ENCODE measurements at places on chromosomes 3 and 15.

DNA sequence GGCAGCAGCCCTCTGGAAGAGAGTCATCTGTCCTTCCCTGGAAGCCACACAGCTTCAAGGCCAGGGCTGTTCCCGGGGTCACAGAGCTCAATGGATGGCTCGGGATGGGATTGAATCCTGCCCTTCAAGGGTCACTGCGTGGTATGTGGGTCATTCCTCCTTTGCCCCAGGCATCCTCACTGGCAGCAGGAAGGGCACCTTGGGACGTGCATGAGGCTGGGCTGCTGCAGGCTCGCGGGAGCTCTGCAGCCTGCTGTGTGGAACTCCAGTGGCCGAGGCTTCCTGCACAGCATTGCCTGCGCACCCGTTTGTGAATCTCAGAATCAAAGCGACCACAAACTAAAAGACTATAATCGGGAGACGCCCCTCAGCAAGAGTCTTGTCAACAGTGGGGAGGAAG lies 60.7 kb downstream of the PCSK6 start:
- DNase-seq: no peak

DNA sequence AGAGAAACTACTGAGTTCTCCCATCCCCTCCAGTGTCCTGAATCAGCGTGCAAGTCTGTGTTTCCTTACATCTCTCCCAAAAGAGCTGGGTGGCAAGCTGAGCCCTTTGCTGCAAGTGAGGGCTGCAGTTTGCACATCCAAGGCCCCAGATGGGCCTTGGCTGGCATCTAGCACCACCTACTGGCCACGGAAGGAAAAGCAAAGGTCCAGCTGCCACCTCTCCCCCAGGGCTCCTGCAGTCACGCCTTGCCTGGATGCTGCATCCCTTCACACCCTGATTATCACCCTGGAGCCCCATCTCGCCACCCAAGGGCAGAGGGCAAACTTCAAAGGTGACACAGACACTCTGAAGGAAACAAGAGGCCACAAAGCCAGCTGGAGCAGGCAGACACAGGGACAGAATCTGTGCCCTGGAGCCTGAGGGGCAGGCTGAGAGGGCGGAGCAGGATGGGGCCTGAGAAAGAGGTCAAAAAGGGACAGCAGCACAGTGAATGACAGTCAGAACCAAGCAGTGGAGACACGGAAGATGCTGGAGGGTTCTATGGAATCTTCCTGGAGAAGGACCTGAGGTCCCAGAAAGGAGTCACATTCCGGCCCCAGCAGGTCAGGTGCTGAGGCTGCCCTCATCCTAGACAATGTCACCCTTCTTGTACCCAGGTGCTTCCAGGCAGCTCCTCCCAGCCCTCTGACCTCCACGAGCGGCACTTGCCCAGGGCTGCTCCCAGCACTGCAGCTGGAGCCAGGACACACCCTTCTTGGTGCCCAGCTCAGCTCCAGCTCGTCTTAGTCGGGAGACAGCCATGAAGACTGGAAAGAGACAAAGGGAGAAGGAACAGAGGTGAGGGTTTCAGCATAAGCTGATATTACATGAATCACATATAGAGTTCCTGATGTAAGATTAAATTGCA lies 18.3 kb upstream of the NTRK3 start:
- peak; percentile 38 for DNase-seq

DNA sequence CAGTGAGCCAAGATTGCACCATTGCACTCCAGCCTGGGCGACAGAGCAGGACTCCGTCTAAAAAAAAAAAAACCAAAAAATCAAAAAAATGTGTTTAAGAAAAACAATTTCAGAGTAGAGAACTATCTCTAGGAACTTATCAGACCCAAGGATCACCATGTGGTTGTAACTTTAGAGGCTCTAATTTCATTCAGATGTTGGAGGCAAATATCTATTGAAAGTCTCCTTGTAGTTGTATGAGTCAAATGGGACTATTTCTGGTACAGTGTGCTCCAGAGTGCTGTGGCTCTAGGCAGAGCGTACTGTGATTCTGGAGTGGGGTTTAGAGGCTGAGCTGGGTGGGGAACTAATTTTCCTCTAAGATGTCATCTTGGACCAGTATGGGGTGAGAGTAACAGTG lies 398.7 kb downstream of the SHQ1 start:
- no peak for DNase-seq

DNA sequence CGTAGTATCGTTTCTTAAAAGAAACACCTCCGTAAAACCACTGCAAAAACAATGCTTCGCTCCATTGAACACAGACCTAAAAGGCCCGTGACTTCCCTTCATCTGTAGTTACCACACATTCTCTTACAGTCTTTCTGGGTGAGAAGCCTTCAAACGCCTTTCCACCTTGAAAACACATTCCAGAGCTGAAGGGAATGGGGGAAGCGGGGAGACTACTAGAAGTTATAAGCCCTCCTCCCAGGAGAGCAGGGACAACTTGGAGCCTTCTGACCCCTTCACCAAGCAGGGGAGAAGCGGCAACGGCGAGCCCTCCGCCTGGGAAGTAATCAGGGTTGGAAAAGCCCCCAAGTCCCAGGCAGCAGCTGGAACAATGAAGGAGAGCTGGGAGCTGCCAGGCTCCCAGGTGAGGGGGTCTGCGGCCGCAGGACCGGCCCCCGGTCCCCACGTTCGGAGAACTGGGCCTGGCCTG lies 461 bp downstream of the SECISBP2L start:
- DNase-seq: peak; percentile 10

DNA sequence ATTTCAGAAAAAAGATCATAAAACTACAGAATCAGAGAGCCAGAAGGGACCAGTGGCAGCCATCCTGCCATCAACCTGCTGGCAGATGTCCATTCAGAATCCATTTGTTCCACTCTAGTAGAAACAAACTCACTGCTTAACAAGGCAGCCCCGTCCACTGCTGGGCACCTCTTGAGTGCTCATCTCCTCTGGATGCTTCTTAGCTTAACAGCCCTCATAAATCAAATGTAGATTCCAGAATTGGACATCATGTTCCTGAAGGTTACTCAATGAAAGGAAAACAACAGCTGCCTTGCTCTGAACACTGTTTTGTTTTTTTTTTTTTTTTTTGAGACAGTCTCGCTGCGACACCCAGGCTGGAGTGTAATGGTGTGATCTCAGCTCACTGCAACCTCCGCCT lies 37.3 kb downstream of the ABCC5 start:
- DNase-seq: no peak

DNA sequence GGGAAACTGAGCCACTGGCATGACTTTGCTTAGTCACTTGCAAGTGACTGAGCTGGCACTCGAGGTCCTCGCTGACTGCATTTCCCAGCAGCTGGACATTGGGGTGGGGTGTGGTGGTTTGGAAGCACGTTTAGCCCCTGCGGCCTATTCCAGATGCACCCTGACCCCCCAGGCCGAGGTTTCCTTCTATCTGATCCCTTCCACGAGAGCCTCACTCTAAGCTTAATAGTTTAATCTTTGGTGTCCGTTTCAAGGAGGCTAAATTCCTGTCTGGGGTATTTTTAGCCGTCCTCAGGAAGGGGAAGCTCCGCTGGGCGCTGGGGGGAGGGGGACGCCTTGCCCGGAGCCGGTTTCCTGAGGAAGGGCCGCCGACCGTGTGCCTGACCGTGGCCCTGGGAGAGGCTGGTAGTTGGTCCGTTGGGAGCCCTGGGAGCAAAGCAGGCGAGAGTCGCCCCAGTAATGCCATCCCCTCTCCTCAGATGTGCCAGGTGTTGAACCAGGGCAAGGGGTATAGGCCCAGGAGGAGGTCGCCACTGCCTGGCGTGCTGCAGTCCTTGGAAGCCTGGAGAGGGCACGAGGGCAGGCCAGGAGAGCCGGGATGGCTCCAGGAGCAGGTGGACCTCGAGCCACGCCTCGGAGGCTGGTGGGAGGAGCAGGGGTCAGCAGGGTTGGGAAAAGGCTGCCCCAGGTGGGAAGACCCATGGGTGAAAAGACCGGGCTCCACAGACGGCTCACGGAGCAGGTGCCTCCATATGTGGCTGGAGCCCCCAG lies 37.2 kb downstream of the IDH2 start:
- no peak for DNase-seq

DNA sequence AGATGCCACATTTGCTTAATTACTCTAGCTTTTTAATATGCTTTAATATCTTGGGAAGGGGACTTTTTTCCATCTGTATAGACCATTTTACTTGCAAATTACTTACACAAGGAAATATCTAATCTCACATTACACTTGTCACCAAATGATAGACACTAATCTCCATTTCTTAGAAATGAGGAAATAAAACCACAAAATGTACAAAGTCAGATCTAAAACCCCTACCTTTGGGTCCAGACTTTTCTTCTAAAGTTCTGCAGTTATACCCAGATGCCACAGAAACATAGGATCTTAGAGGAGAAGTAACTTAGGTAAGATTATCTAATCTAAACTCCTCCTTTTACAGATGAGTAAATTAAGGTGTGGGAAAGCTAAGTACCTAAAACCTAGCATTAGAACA lies 44.3 kb downstream of the CD200R1L start:
- DNase-seq: no peak

DNA sequence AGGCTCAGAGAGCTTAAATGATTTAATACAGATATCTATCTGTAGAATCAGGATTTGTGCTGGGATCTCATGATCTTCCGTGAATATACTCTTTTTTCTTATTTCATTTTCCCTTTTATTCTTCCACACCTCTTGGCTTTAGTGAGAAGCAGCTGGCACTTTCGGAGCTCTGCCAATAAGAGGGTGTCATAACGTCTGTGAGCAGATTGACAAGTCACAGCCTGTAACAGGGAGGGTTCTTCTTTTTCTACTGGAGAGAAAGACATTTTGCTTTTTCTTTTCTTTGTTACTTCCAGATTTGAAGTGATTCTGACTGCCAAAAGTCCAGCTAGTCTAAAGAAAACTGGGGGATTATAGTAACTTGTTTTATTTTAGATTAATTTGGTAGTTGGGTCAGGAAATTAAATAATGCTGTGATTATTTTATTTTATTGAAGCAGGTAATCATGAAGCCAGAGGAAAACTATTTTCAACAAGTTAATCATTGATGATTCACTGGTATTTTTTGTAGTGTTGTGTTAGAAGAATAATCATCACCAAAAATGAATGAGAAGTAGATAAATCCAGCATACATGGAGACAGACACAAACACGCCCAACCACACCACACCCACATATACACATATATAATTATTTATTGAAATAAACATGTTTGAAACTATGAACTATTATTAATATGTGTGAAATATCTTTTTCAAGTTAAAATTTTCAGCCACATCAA lies 69.8 kb downstream of the TNFAIP8L3 start:
- no peak for DNase-seq

- no peak for DNase-seq
These were observed 77.6 kb upstream of the CHD2 start for GRCh38 chr15:92822216-92823144.

DNA sequence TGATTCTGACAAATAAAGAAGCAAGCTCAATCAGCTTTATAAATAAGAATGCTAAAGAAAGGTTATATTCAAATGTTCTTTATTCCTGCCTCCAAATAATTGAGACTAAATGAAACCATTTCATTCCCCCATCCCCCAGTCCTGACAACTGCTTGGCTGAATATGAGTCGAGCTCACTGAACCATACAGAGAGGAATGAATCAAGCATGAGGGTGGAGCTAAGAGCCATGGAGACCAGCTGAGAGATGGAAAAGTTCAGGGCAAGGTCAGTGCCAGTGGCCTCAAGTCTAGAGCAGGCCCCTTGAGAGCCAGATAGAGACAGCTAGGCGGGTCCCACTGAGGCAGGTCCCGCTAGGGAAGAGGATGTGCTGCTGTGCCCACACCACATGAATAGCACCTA lies 188.7 kb upstream of the EIF1B start:
- DNase-seq: no peak

DNA sequence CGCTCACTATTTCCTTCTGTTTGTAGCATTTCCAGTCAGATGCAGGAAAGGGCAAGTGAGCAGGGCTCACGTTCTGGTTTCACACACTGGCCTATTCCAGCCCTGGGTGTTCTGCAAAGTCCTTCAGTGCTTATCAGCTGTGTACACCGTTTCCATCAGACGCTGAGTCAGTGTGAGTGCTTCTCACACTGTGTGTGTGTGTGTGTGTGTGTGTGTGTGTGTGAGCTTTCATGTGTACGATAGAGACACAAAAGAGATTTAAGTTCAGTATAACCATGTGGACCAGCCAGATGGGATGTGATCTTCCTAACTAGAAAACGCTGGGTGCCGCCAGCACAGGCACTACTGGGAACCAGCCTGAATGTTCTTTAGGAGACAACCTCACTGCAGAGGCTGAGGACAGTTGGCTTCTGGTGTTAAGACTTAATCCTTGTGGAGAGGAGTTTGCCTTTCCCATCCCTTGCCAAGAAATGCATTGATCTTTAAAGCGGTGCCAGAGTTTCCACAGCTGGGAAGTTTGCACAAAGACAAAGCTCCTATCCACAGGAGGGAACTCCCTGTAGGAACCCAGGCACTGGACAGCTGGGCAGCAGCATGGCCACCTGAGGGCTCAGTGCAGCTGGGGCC lies 3.9 kb upstream of the CHSY1 start:
- no peak for DNase-seq

GRCh38 chr3:14446988-14447570 lies 44.7 kb downstream of the SLC6A6 start:
- DNase-seq: no peak

- no peak for DNase-seq
These were observed 68.3 kb upstream of the HERC1 start for GRCh38 chr15:63901912-63902670.

DNA sequence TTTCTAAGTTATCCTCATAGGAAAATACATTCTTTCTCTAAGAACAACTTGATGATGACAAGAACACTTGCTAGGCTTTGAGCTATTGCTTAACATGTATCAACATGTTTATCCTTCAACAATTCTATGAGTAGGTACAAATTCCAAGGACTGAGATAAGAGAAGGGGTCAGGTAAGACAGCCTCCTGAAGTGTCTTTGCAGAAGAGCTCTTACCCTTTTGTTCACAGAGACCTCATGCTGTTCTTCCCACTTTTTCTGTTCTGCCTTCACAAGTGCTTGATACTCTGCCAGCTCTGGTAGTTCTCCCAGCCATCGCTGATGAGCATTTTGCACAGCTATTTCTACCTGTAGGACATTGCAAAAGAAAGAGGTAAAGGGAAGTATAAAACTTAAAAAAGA lies 50.9 kb downstream of the CEP152 start:
- no peak for DNase-seq

DNA sequence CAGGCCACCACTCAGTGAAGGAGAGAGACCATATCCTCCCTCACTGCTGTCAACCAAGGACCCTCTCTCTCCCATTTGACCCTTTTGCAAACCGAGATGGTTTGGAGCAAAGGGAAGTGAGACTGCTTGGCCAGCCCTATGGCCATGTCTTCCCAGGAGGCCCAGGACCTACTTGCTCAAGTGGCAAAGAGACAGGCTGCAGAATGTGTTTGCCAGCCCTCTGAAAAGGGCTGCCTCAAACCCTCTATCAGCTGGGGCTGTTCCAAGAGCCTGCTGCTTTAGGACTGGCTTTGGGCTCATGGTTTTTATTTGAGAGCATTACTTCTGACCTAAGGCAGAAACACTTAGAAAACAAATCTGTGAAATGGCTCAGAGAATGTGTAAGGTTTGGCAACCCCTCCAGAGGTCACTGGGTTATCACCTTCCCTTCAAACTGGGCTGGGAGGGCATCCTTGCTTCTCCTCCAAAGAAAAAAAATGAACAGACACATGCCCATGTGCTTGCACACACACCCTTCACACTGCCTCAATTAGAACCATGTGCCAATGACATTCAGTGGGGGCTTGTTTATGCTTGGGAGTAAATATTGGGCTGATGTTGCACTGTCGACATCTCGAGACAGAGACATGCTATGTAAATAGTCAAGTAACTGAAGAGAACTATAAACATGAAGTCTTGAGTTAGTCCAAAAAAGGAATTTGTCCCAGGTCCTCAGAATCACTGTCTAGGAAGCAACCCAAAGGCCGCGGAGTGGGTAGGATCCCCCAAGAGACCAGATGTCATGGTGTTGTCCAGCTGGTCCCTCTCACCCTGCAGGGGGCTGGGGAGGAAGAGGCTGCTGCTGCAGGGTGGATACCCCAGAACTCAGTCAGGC lies 49.8 kb upstream of the CTDSPL start:
- DNase-seq: no peak
